GM23248 (cell line): ENCODE measurements at places on chromosomes 6 and 20. TPM values are rescaled to one million over a fixed set of nuclear protein-coding genes. Genes with fewer than 3 reads are reported as not detected.

TP53INP2 gene
- polyA plus RNA-seq, result 4.4 and 4.9 TPM in 2 replicates

ANKRD66 gene
- polyA plus RNA-seq, result not detected in 2 replicates

ADAM33 gene
- 17.4 and 22.6 TPM in 2 replicates for polyA plus RNA-seq

PHACTR3 gene
- polyA plus RNA-seq, result not detected in 2 replicates

GSTA1 gene
- 0.45 and 1.1 TPM in 2 replicates for polyA plus RNA-seq

SLC22A16 gene
- polyA plus RNA-seq, result not detected in 2 replicates

TSBP1 gene
- polyA plus RNA-seq, result not detected in 2 replicates

TINAG gene
- polyA plus RNA-seq, result not detected in 2 replicates

BPIFB4 gene
- not detected in 2 replicates for polyA plus RNA-seq

TRAPPC3L gene
- 0.30 TPM in 1 of 2 replicates, not detected in the other for polyA plus RNA-seq

TNF gene
- polyA plus RNA-seq, result 0.11 TPM in 1 of 2 replicates, not detected in the other

PRR18 gene
- not detected in 2 replicates for polyA plus RNA-seq

RBM12 gene
- polyA plus RNA-seq, result 18.1 and 18.5 TPM in 2 replicates

DCDC2 gene
- polyA plus RNA-seq, result not detected in 2 replicates

SIRPB1 gene
- not detected in 2 replicates for polyA plus RNA-seq

BNIP5 gene
- polyA plus RNA-seq, result not detected in 2 replicates

CLPSL2 gene
- polyA plus RNA-seq, result not detected in 2 replicates

ZSCAN26 gene
- 14.1 and 15.0 TPM in 2 replicates for polyA plus RNA-seq

COL11A2 gene
- polyA plus RNA-seq, result 0.05 and 0.31 TPM in 2 replicates

F13A1 gene
- not detected in 2 replicates for polyA plus RNA-seq

SMLR1 gene
- polyA plus RNA-seq, result not detected in 2 replicates

OLIG3 gene
- polyA plus RNA-seq, result not detected in 2 replicates

RFX6 gene
- polyA plus RNA-seq, result not detected in 2 replicates

TCFL5 gene
- 1.2 and 1.7 TPM in 2 replicates for polyA plus RNA-seq

XKR7 gene
- polyA plus RNA-seq, result not detected in 2 replicates

SMIM13 gene
- polyA plus RNA-seq, result 5.1 and 6.4 TPM in 2 replicates

TMEM151B gene
- polyA plus RNA-seq, result not detected in 2 replicates

COL21A1 gene
- polyA plus RNA-seq, result not detected in 2 replicates

WFDC2 gene
- polyA plus RNA-seq, result not detected in 2 replicates

OPRM1 gene
- polyA plus RNA-seq, result not detected in 2 replicates

SEL1L2 gene
- polyA plus RNA-seq, result 0.73 TPM in 1 of 2 replicates, not detected in the other
